ENCODE measurements at places on chromosomes 12 and 14. TPM values are rescaled to one million over a fixed set of nuclear protein-coding genes. Genes with fewer than 3 reads are reported as not detected.

The ITGA7 gene
- 89.0 TPM for total RNA-seq

The BDKRB2 gene
- total RNA-seq, result 3.8 TPM

DNA sequence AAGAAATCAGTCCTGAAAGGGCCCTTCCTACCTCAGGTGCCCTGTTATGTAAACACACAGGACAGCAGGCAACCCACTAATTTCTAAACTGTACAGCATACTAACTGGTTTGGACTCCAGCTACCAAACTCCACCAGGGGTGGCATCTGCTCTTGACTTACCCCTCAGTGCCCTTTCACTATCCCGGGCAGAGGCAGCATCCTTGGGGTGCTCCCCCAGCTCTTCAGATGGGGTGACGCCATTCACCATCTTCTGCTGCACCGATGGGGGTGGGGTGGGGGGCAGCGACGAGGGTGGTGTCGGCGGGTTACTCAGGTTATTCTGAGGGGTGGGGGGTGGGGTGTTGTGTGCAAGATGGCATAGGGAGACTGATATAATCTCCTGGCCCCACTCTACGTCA, 11.5 kb upstream of the PRKAG1 start:
- DNase-seq, result no peak

- DNase-seq, result no peak
These were observed 132.3 kb downstream of the C12orf75 start for GRCh38 chr12:105462831-105463230.

DNA sequence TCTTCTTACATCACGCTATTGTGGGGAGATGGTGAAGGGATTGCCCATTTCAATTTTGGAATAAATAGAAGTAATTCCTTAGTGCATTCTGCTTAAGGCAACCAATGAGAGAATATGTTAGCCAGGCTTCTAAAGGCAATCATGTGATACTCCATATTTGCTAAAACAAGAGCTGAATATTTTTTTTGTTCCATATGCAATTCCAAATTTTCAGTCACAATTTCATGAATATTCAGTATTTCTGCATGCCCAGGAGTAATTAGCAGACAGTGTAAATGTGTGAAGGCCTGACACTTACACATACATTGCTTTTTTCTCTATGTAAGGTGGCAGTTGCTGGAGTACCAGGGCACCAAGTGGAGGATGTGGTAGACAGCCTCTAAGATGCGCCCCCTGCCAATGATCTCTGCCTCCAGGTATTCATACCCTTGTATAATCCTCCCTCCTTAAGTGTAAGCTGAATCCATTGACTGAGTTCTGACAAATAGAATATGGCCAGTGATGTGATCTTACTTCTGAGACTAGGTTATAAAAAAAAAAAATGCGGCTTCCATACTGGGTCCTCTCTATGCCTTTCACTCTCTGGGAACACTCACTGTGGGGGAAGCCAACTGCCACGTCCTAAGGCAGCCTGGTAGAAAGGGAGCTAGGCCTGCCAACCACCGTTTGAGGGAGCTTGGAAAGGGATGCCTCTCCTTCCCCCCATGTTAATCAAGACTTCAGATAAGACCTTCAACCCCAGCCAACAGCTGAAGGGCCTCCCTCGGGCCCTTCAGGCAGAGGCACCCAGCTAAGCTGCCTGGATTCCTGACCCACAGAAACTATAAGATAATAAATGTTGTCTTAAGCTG, 62.7 kb upstream of the PTGR2 start:
- DNase-seq, result no peak

Measured in endodermal cell (in vitro differentiated cells).